ENCODE measurements at places on chromosomes 2 and 18. TPM values are rescaled to one million over a fixed set of nuclear protein-coding genes. Genes with fewer than 3 reads are reported as not detected.

GRCh38 chr18:9931146-9931545, 17.3 kb downstream of the VAPA start:
- H3K4me1 ChIP-seq = peaks cover 66% of the 10 kb centered on the region
- no peak overlapping the region for H3K27ac ChIP-seq
- peaks cover 7% of the 10 kb centered on the region for H3K36me3 ChIP-seq
- H3K4me3 ChIP-seq = no peak overlapping the region
- no peak for DNase-seq

Gene OSBPL1A
- 104 TPM for total RNA-seq

- H3K4me1 ChIP-seq = peaks cover 76% of the 10 kb centered on the region
- DNase-seq = no peak
- no peaks in the 10 kb centered on the region for H3K36me3 ChIP-seq
- H3K27me3 ChIP-seq = no peaks in the 10 kb centered on the region
Measured at GRCh38 chr2:38598991-38599295, 3.8 kb downstream of the HNRNPLL start.

GRCh38 chr2:54052825-54053718, 62.3 kb upstream of the ACYP2 start:
- H3K4me3 ChIP-seq = no peak overlapping the region
- peaks cover 21% of the 10 kb centered on the region for H3K4me1 ChIP-seq
- peaks cover 8% of the 10 kb centered on the region for H3K36me3 ChIP-seq
- no peaks in the 10 kb centered on the region for H3K27me3 ChIP-seq

Gene GBX2
- total RNA-seq = not detected

Gene CFAP65
- not detected for total RNA-seq

DNA sequence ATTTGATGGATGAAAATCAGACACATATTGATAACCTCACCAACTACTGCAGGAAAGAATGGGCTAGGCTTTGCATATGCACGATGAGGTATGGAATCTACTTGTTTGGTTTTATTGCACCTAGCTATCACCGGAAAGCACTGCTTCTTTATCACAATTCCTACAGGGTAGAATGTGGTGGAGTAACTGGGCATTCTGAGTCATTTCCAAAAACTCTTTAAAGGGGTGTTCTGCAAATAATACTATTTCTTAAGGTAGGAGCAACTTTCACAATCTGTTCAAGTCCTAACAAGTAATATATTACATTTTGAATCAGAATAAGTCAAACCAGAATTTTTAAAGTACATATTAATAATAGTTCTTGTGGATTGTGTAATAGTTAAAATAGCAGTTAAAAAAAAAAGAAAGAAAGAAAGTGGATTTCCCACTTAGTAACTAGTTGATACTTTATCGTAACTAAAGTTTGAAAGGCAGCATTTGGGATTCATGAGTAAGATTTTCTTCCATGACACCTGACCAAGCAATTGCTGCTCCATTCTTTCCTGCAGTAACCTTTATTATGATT, 40.5 kb downstream of the INO80C start:
- H3K4me3 ChIP-seq = no peak overlapping the region
- peaks cover 48% of the 10 kb centered on the region for H3K4me1 ChIP-seq
- no peak for DNase-seq
- no peaks in the 10 kb centered on the region for H3K36me3 ChIP-seq
- no peaks in the 10 kb centered on the region for H3K27me3 ChIP-seq
- peak overlapping the region; percentile 62 for H3K27ac ChIP-seq

Gene FRZB
- total RNA-seq = 46.9 TPM

Gene SERPINB4
- not detected for total RNA-seq

GRCh38 chr2:56981554-56981953, 797.8 kb downstream of the CCDC85A start:
- no peak for DNase-seq
- no peaks in the 10 kb centered on the region for H3K27me3 ChIP-seq
- no peaks in the 10 kb centered on the region for H3K36me3 ChIP-seq
- H3K27ac ChIP-seq = no peak overlapping the region
- no peak overlapping the region for H3K4me3 ChIP-seq
- no peaks in the 10 kb centered on the region for H3K4me1 ChIP-seq

Gene SPP2
- total RNA-seq = not detected

DNA sequence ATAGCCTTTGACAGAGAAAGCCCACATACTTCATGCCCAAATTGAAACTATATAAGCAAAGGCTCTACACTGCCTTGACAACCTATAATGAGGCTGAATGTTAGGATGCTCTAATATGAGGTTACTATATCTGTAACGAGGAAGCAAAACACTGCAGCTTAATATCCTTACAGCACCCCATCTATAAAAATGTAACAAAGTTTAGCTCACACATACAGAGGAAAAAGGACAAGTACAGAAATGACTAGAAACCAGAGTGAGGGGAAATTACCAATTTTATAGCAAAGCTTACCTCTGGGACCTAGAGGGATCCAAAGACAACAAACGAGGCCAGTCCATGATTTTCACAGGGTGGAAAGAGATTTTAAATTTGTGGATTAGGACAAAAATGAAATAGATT, 138.5 kb downstream of the COL4A4 start:
- no peak overlapping the region for H3K27ac ChIP-seq
- DNase-seq = no peak
- no peaks in the 10 kb centered on the region for H3K27me3 ChIP-seq
- no peaks in the 10 kb centered on the region for H3K4me1 ChIP-seq
- H3K4me3 ChIP-seq = no peak overlapping the region
- H3K36me3 ChIP-seq = no peaks in the 10 kb centered on the region

DNA sequence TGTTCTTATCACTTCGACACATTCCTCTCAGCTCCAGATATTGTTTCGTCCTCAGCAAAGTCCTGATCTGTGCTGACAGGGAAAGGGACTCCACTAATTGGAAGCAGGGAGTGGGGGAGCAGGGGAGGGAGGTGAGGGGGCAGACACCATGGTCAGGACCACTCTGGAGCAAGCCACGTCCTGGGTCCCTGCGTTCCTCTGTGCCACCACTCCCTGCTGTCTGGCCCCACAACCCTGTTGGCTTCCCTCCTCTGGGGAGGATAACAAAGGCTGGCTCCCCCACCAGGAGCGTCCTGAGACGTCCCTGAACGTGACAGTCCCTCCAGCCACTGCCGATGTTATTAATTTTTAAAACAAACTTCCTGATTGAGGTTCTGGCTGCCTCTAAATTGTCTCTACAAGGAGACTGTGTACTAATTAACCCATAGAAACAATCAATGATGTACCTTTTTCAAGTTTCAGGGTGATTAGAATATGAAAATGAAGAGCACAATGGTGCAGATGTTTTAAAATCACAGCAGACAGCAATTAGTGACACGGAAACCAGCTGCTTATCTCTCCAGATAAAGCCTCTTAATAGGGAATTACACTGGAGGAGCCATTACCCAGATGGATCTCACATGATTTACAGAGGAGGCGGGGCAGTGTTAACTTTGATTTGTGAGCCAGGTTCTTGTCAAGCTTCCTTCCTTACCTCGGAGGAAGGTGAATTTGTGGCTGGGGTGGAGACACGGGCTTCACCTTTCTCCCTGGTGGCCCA, 257.5 kb downstream of the SETBP1 start:
- H3K4me3 ChIP-seq = no peak overlapping the region
- H3K27ac ChIP-seq = no peak overlapping the region
- no peak for DNase-seq
- H3K4me1 ChIP-seq = peaks cover 20% of the 10 kb centered on the region
- no peaks in the 10 kb centered on the region for H3K36me3 ChIP-seq

- no peak overlapping the region for H3K27ac ChIP-seq
- H3K27me3 ChIP-seq = no peaks in the 10 kb centered on the region
- H3K36me3 ChIP-seq = no peaks in the 10 kb centered on the region
- no peak overlapping the region for H3K4me3 ChIP-seq
- no peak for DNase-seq
- H3K4me1 ChIP-seq = peaks cover 89% of the 10 kb centered on the region
Measured at GRCh38 chr2:168216351-168217005, 30.9 kb downstream of the STK39 start.

- H3K4me3 ChIP-seq = no peak overlapping the region
- H3K36me3 ChIP-seq = no peaks in the 10 kb centered on the region
- H3K27me3 ChIP-seq = no peaks in the 10 kb centered on the region
- H3K4me1 ChIP-seq = no peaks in the 10 kb centered on the region
- no peak for DNase-seq
- peak overlapping the region; percentile 45 for H3K27ac ChIP-seq
Measured at GRCh38 chr18:46939337-46939963, 22.0 kb downstream of the KATNAL2 start.

Gene RESP18
- total RNA-seq = not detected

Gene HTR2B
- 12.1 TPM for total RNA-seq

GRCh38 chr2:73112913-73113854, at the start of gene RAB11FIP5:
TSS of gene RAB11FIP5 (minus strand) at chr2:73112948. CDS start at chr2:73112777, 171 bp downstream.
- DNase-seq = no peak
- peak within 1 kb of the TSS; percentile 63 for H3K4me3 ChIP-seq
- peak within 1 kb of the TSS; percentile 93 for H3K27ac ChIP-seq
- no peaks in the 10 kb centered on the region for H3K36me3 ChIP-seq

DNA sequence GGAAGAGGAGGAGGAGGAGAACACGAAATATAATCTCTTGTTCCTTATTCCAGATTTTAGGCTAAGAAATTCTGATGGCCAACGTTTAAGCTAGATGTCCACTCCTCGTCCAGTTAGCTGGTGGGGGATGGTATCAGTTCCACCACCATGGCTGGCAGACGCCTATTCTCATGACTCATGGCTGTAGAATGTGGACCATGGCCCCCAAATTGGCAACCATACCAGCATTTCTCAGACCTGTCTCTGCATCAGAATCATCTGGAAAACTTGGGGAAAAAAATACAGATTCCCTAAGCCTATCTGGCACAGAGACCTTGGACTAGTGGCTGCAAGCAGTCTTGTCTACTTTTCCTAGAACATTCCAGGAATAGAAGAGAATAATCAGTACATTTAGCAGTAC, 267.7 kb upstream of the SIX2 start:
- H3K4me1 ChIP-seq = no peaks in the 10 kb centered on the region
- no peak overlapping the region for H3K27ac ChIP-seq

GRCh38 chr18:48475635-48476549, 62.9 kb upstream of the CTIF start:
- no peaks in the 10 kb centered on the region for H3K27me3 ChIP-seq
- no peaks in the 10 kb centered on the region for H3K36me3 ChIP-seq
- peak; percentile 92 for DNase-seq
- H3K4me1 ChIP-seq = no peaks in the 10 kb centered on the region
- H3K27ac ChIP-seq = no peak overlapping the region
